ENCODE measurements at places on chromosomes 1 and 21. TPM values are rescaled to one million over a fixed set of nuclear protein-coding genes. Genes with fewer than 3 reads are reported as not detected.
A peak's percentile ranks its signal among the peaks of the same experiment; 100 is the strongest.

- no peak for DNase-seq
Observed at GRCh38 chr1:41245659-41246058, 3.6 kb upstream of the SCMH1 start.

GRCh38 chr1:55245781-55246180, 30.6 kb upstream of the USP24 start:
- no peak for DNase-seq

GRCh38 chr1:83725735-83726360, 273.1 kb downstream of the TTLL7 start:
- no peak for DNase-seq

DNA sequence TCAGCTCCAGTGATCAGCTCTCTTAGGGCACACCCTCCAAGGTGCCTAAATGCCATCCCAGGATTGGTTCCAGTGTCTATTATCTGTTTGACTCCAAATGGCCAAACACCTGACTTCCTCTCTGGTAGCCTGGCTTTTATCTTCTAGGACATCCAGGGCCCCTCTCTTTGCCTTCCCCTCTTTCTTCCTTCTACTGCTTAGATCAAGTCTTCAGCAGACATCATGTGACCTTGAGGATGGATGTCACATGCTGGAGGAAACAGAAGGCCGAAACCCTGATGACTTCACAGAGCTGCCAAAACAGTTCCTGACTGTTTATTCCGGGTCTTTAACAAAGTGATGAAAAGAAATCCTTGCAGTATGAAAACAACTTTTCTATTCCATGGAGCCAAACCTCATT, 24.4 kb upstream of the WDR26 start:
- no peak for DNase-seq

- DNase-seq, result no peak
Observed at GRCh38 chr1:17118706-17119075, 560 bp downstream of the PADI2 start.

DNA sequence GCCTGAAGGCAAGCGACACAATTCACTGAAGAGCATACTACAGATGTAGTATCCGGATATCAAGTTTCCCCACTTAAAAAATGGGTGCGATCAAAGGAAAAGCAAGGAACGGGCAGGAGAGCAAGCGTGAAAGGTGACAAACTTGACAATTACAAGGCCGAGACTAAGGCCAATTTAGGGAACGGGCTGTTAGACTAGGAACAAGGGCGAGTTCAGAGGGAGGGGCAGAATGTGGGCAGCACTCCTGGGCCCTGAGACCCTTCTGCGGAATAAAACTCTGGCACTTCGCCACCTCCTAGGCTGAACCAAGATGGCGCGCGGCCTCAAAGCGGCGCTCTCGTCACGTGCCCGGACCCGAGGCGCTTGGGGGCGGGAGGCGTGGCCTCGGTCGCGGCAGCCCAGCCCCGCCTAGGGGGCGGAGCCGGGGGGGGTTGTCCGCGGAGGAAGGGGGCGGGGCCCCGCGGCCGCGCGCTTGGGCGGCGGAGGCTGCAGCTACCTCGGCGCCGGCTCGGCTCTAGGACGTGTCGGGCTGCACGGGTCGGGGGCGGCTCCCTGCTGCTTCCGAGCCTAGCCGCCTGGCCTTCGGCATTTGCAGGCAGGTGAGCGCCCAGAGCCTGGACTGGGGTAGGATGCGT, at the start of gene PPFIA4:
PPFIA4 (plus strand) TSS at position 461 of the 635 bp plus-strand sequence. CDS start 12,518 bp downstream, outside the sequence.
- DNase-seq, result peak; percentile 87

DNA sequence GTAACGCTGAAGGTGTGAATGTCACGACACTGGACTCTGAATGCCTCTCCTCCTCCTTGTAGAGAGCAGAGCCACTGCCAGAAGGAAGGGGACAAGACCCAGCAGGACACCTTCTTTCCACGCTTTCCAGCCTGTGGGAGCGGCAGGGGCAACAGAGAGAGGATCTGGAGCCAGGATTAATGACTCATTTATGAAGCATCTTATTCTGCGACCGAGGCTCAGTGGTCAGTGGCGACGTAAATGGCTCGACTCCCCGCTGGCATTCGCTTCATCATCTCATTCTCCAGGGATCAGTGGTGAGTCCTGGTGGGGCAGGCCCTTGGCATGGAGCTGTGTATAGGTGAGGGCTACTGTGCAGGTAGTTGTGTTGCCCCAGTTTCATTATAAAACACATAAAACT, 4.6 kb downstream of the SLC37A1 start:
- no peak for DNase-seq

GRCh38 chr21:37208056-37208721, 58.9 kb downstream of the VPS26C start:
- DNase-seq, result no peak

PLEKHO1 gene
- 84.3 TPM for polyA plus RNA-seq

NTRK1 gene
- 0.37 TPM for polyA plus RNA-seq

Measured in muscle of arm (tissue), 14 donors.